ENCODE measurements at places on chromosomes 7 and 10.
A peak's percentile ranks its signal among the peaks of the same experiment; 100 is the strongest.

- peak; percentile 76 for DNase-seq
These were observed 708 bp downstream of the UBN2 start for GRCh38 chr7:139231513-139232376.

- no peak for DNase-seq
These were observed 42.9 kb upstream of the KLF6 start for GRCh38 chr10:3827768-3828403.

DNA sequence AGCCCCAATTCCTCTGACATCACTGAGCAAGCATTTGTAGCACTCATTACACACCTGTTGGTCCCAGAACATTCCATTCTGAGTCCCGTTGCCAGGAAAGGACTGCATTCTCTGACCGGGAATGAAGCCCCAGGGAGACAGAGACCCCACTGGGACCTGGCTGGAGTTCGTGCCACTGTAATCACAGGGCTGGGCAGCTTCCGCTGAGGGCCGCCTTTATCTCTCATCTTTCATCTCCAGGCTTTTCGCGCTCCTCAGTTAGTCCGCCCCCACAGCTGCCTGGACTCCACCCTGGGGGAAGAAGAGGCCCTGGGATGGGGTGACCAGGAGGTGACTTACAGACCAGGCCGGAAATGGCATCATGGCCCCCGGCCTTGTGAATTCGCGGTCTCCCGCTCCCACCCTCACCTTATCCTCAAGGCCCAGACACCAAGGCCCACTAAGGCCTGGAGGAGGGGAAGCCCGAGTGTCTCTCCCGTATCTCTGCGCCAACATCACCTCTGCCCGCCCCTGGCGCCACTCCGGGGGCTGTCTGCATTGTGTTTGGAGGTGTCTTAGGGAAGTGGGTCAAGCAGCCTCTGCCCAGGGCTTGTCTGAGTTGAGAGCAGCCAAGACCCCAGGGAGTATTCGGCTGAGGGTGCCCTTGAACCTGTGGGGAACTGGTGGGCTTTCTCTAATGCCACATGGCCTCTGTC, 75.4 kb downstream of the PROSER2 start:
- DNase-seq = peak; percentile 16

DNA sequence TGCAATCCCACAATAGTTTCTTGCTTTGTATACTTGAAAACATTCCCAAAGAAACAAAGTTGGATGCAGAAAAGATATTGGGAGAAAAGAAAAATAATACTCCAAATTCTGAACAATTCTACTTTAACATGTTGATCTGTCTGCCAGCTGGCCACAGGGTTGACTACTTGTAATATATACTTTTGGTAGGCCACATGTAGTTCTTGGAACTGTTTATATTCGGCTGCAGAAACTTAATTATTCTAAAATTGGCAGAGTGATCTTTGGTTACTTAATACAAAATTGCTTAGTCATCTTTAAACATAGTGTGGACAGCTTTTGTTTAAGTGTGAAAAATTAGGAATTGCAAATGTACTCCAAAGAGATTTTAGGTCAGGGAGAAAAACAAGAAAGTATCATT, 76.0 kb downstream of the CALD1 start:
- no peak for DNase-seq

DNA sequence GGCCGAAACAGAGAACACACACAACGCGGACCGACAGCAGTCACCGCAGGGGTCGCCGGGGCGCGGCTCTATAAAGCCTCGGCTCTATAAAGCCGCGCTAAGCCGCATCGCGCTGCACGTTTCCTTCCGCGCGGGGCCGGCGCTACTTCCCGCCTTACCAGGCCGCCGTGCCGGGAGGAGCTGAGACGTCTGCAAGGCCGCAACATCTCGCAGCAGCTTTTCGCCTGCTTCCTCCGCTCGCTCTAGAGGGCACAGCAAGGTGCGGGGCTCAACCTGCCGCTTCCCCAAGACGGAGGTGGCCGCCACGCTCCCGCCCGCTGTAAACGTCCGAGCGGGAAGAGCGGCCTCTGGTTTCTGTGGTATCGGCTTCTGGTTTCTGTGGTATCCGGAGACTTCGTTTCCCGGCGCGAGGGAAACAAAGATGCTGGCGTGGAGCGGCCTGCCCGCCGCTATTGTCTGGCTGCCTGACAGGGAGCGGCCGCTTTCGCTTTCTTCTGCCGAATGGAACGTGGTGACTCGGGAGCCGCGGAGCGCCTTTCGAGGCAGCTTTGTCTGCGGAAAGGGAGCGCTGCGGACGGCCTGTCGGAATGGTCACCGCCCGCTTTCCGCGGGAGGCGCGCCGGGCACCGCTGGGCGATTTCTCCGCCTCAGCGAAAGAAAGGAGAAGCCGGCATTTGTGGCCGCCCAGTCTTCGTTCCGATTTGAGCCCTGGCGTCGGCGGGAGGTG, 91.8 kb downstream of the SPAG6 start:
- peak; percentile 85 for DNase-seq

DNA sequence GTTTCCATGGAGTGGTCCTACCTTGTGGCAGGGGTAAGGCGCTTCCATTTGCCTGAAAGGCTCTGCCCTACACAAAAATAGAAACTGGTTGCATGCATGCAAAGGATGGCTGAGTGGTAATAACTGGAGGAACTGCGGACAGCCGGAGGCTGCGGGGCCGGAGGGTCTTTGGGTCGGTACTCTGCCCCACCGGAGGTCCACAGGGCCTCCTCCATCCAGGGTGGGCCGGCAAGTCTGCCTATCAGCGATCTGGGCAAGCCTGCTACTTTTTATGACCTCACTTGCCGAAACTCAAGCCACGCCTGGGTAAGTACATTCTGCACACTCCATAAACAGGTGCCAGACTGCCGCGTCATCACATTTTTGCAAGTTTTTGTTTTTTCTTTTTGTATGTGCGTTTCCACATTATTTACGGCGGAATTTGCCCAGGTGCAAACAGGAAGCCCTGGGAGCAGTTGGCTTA, 30.0 kb downstream of the TACC2 start:
- DNase-seq = no peak

GRCh38 chr7:110548372-110548771, 542.6 kb upstream of the LRRN3 start:
- no peak for DNase-seq

- DNase-seq = no peak
These were observed 98.7 kb upstream of the PPIF start for GRCh38 chr10:79248341-79249185.

DNA sequence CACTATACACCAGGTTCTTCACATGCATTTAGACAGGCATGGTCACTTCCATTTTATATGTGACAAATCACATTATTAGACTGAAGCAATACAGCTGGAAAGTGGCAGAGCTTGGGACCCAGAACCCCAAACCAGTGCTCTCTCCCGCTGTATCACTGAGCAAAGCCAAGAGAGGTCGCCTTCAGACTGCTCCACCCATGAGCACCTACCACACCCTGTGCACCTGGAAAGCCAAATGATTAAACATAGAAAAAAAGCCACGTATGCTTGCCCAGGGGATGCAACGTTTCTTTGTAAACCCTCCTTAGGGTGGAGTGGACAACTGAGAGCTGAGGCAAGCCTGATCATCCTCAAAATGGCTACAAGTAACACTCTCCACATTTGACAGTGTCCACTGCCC, 72.5 kb downstream of the CCDC6 start:
- no peak for DNase-seq

- no peak for DNase-seq
These were observed 17.7 kb downstream of the PAXIP1 start for GRCh38 chr7:154985230-154985629.

- no peak for DNase-seq
These were observed 80.7 kb upstream of the BTBD16 start for GRCh38 chr10:122190176-122190943.

GRCh38 chr7:108245523-108246226, 115.5 kb upstream of the LAMB4 start:
- DNase-seq = no peak

DNA sequence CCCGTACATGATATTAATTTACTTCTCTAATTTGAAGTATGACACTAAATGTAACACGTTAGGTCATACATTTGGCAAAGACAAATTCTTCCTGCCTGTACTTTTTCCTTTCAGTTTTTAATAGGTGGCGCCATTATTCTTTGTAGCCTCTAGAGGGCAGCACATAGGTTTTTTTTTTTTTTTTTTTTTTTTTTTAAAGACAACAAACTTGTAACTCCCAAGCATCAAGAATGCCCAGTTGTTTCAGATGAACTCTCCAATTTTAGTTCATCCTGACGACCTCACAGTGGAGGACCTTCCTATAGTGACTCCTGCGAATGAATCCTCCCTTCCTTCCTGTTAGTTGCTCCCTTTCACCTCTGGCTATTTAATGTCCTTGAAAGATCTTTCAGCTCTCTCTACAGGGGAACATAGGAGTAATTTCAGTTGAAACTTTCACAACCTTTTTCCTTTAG, 139.3 kb upstream of the HDAC9 start:
- DNase-seq = no peak

DNA sequence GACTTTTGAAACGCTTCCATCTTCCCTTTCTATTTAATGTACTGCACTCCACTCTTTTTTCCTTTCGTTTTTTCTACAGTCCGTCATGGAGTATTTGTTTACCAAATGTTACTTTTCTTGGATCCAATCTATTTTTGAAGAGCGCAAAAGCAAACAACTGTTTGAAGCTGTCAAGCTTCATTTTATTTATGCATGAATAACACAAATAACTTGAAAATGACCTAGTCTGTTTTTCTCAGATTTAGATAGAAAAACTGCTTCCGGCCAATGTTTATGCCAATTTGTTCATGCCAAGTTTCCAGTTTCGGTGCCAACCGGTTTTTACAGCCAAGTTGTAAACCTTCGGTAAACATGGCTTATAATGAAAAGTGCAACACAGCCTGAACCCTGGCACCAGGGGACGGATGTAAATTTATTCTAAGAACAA, 150.9 kb upstream of the KLF6 start:
- DNase-seq = no peak

GRCh38 chr10:130340816-130341215, 204.6 kb downstream of the GLRX3 start:
- DNase-seq = no peak

- no peak for DNase-seq
These were observed 45.6 kb downstream of the LBX1 start for GRCh38 chr10:101183458-101184183.

DNA sequence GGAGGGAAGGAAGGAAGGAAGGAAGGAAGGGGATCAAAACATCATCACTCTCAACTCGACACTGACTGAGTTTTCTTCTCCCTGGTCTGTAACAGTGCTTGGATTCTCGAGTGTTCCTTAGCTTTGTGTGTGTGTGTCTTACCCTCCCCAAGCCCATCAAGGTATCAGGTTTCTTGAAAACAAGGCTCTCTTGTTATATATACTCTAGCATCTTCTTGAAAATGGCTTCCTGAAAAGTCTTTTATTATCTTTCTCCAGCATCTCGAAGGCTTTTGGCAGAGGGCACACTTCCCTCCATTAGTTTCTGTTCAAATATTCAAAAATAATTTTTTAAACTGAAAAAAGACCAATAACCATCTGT, 13.4 kb downstream of the SERPINE1 start:
- DNase-seq = peak; percentile 54

DNA sequence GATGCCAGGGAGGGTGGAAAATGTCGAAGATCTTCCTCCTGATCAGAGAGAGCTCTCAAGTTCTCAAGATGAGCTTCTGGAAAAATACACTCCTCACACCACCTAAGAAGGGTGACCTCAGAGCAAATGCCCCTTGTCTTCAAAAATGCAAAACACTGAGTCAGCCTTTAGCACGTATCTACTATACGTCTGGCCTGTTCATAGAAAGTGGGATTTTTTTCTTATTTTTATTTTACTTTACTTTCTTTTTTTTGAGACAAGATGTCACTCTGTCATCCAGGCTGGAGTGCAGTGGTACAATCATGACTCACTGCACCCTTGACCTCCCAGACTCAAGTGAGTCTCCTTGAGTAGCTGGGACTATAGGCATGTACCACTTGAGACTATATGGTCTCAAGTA, 57.1 kb downstream of the AFAP1L2 start:
- no peak for DNase-seq

GRCh38 chr7:72243329-72243728, 168.8 kb downstream of the CALN1 start:
- no peak for DNase-seq

DNA sequence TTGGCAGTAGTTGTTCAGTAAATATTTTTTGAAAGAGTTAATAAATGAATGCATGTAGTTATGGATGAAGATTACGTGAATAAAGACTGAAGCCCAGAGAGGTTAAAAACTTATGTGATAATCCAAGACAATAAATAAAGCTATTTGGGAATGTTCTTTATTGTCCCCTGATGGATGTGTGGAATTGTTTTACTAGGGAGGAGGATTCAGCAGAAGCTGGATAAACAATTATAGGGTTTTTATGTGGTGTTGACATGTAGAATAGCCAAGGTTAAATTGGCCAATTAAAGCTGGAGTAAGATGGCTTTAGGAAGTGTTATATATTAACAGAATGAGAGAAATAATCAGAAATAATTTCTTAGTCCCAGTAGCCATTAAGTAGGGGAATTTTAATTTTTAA, 66.0 kb downstream of the CNNM2 start:
- DNase-seq = peak; percentile 3

DNA sequence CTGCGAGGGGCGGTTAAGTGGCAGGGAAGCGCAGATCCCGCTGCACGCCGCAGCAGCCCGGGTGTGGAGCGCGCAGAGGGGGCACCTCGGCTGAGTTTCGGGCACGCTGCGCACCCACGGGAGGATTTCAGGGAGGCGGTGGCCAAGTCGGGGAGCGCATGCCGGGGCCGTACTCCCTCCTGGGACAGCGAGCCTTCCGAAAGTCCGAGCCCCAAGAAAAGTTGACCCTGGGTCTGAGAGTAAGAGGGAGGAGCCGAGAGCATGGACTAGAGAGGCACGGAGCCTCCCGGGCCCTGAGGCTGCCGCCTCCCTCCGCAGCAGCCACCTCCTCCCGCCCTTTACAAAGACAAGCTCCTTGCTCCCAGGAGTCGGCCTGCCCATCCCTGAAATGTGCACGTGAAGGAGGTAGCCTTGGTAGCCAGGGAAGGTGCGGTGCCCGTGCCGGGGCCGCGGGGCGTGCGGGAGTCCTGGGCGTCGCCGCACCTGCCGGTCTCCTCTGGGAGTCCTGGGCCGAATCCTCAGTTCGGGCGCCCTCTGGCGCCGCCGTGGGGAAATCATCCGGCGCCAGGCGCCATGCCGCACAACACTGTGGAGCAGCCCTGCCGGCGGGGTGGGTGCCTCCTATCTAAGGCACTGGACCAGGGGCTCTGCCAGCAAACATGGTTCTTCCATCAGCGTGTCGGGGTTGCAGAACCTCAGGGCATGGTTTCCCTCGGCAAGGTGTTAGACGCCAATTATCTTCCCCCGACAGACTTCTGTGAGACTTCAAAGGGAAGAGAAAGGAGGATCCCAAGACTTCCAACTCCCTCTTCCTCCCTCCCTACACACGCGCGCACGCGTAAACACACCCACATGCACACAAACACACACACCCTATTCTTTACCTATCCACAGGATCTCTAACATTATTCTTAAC, 104.0 kb downstream of the TRIL start:
- peak; percentile 88 for DNase-seq

- no peak for DNase-seq
These were observed 102.5 kb downstream of the FGFR2 start for GRCh38 chr10:121495719-121496118.

Measured in NCI-H1417 (cell line).